ENCODE measurements at places on chromosomes 5 and 9.

DNA sequence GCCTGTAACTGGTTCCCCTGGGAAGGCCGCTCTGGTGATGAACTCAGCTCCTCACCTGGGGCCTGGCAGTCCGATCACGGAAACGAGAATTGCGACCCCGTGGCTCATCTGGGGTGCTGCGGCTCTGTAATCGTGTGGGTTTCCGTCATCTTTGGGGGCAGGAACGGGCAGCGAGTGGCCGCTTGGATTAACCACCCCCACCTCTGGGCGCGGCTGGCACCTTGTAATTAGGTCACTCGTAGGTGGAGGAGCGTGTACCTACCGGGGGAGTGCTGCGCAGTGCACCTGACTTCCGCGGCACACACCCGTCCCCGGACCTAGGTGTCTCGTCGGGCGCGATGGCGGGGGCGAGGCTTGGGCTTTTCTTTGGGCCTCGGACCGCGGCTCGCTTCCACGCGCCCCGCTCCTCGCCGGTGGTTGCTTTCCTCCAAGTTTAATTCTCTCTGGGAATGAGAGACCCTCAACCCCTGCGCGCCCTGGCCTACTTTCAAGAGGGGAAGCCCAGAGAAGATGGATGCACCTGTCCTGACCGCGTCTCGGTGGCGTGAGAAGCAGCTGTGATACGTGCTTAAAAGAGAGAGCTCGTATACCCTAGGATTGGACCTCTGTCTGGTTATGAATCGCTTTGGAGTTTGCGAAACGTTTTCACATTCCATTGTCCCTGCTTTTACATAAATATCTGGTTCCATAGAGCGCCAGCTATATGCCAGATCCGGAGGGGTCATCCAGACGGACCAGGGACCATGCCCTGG is 744 bp upstream of the PPP2CA start:
- DNase-seq: no peak

DNA sequence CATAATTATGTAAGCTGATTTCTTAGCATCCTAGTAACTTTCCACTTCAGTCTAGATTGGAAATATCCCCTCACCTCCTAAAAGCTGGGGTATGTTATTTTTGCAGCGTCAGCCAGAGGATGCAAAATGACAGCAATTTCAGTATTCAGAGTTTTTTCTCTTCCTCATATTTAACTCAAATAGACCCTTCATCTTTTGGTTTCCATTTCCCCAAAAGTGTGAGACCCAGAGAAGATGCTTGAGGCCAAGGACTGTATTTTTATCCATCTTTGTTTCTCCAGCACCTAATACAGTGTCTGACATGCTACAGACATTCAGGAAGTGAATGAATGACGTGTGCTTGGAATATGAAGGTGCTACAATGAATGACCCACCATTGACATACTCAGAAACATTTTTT is 75.5 kb upstream of the RANBP3L start:
- DNase-seq: no peak

- DNase-seq: peak; percentile 26
Observed at GRCh38 chr9:37197158-37198038, 77.0 kb downstream of the ZCCHC7 start.

DNA sequence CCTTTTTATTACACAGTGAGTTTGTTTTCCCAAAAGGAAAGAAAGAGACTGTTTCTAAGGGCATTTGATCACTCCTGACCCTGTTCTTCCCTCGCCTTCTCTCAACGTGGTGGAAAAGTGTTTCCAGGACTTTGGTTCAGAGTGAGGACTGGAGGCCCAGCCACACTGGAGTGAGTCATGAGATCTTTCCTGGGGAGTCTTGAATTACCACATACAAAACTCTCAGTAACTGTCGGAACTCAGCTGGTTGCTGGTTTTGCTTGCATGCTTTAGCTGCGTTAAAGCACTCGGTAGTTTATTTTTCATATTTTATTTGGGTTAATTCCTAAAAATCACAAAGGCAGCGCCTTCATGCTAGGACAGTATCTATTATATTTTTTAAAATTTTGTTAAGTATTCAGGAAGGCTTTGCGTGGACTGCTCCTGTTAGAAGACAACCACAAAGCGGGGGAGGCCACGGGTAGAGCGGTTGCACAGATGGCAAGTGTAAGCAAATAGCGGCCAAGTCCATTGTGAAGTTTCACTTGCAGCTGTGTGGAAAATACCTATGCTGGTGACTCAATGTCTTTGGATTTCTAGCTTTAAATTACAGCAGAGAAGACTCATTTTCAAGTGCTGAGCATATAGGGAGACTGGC is 77.7 kb downstream of the ARSB start:
- DNase-seq: peak; percentile 44

GRCh38 chr5:6752782-6753181 is 39.5 kb downstream of the TENT4A start:
- no peak for DNase-seq

- DNase-seq: no peak
Observed at GRCh38 chr5:37606632-37607248, 227.6 kb downstream of the WDR70 start.

- no peak for DNase-seq
Observed at GRCh38 chr5:1405539-1406530, 39.4 kb downstream of the SLC6A3 start.

- no peak for DNase-seq
Observed at GRCh38 chr5:174310243-174310642, 264.7 kb downstream of the NSG2 start.

GRCh38 chr9:91783876-91784672 is 166.0 kb downstream of the ROR2 start:
- no peak for DNase-seq

DNA sequence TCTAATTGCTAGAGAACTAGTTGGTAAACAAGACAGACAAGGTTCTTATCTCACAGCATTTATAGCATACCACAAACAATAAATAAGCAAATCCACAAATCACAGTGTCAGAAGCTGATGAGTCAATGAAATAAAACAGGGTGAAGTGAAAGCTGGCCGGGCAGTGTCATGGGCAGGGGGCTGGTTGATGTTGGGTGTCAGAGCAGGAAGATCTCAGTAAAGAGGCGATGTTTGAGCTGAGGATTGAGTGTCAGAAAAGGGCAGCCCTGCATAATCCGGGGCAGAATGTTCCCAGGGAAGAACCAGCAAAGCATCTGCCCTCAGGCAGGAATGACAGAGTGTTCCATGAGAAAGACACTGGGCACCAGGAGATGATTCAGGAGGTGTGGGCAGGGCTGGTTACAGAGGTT is 183.4 kb downstream of the GOLPH3 start:
- DNase-seq: no peak

DNA sequence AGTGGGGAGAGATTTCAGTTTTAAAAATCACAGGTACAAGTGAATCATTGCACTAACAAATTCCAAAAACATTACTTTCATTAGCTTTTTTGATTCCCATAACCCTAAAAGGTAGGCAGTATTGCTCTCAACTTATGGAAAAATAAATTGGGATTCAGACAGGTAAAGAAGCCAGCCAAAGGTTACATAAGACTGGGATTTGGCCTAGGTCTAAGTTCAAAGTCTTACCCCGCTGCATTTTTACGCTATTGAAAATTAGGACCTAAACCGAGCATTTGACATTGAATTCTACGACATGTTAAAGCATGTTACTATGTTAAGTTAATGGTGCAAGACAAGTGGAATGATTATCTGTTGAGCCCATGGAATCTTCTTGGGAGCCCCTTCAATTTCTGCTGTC is 89.6 kb downstream of the ENC1 start:
- no peak for DNase-seq

- DNase-seq: no peak
Observed at GRCh38 chr9:29625292-29625731, 2052.0 kb upstream of the C9orf72 start.

GRCh38 chr9:12538842-12539579 is 154.2 kb upstream of the TYRP1 start:
- DNase-seq: peak; percentile 43

- DNase-seq: peak; percentile 78
Observed at GRCh38 chr9:70519912-70520724, 105.7 kb upstream of the KLF9 start.

DNA sequence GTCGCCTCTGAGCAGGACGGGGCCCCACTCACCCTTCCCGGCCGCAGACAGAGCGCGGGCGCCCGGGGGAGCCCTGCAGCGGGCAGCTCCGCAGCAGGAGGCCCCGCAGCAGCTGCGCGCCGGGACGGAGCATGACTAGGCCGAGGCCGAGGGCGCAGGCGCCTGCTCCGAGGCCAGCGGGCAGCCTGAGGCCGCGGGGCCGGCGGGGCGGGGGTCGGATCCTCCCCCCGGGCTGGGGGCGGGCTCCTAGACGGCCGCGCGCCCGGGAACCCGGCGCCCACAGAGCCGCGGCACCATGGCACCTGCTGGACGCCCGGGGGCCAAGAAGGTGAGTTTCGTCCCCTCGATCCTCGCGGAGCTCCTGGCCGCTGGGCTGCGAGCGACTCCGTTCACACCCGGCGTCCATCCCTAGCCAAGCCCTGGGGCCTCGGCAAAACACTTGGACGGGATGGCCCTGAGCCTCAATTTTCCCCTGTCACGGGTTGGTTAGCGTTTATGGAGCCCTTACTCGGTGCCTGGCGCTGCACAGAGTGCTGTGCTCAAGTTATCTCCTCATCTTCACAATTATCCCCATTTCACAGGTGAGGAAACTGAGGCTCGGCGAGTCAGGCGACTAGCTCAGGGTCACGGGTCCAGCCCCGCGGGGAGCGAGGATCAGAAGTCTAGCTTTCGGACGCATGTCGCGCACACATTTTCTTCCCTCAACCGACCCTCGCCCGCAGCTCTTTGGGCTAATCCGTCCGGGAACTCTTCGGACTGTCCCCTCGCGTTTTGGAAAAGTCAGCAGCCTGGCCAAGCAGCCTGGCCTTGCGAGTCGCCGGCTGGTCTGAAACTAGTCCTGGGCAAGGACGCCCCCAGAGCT is at the start of the genes BHMT2 and DMGDH:
Gene BHMT2, plus strand, starts transcription at position 280 of the 862 bp plus-strand sequence. Its CDS starts 16 bp downstream, at position 296.
Gene DMGDH, minus strand, starts transcription at position 187 of the 862 bp plus-strand sequence. Its CDS starts 54 bp downstream, at position 133.
- no peak for DNase-seq

- DNase-seq: no peak
Observed at GRCh38 chr5:151250346-151251000, 2.5 kb upstream of the GM2A start.

GRCh38 chr9:131391020-131391419 is 2.9 kb upstream of the PRRC2B start:
- DNase-seq: no peak

GRCh38 chr5:138725153-138725817 is 27.9 kb upstream of the CTNNA1 start:
- peak; percentile 64 for DNase-seq

- DNase-seq: no peak
Observed at GRCh38 chr9:84511651-84512050, 157.9 kb upstream of the NTRK2 start.

GRCh38 chr5:172454358-172455086 is at the start of gene SH3PXD2B:
SH3PXD2B (minus strand) TSS chr5:172454525; CDS start chr5:172454352, 173 bp downstream.
- DNase-seq: peak; percentile 19

GRCh38 chr9:36862206-36863145 is 171.6 kb downstream of the PAX5 start:
- no peak for DNase-seq

- no peak for DNase-seq
Observed at GRCh38 chr5:172266071-172266675, 17.4 kb downstream of the UBTD2 start.

GRCh38 chr5:40464511-40464910 is 215.2 kb upstream of the PTGER4 start:
- no peak for DNase-seq

DNA sequence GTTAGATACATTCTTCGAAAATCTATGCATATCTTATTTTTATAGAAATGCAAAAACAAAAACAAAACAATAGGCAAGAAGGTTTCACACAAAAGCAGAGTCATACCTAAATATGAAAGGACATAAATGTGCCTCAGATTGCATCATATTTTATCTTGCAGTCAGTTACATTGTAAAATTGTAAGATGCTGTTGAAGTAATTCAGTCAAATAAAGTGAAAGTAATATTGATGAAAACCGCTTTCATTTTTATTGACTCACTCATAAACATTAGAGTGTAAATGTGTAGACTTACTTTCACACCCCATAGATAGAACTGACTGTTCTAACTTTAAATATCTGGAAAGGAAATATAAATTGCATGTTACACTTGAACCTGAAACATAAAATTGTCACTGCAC is 931.5 kb upstream of the NUDT12 start:
- no peak for DNase-seq

All from NCI-H1694 treated with DMSO at 0.1 percent for 48 hours (cell line).